ENCODE measurements at places on chromosomes 3 and 15.

GRCh38 chr3:128846486-128846891 lies 32.9 kb upstream of the ACAD9 start:
- no peak for DNase-seq

DNA sequence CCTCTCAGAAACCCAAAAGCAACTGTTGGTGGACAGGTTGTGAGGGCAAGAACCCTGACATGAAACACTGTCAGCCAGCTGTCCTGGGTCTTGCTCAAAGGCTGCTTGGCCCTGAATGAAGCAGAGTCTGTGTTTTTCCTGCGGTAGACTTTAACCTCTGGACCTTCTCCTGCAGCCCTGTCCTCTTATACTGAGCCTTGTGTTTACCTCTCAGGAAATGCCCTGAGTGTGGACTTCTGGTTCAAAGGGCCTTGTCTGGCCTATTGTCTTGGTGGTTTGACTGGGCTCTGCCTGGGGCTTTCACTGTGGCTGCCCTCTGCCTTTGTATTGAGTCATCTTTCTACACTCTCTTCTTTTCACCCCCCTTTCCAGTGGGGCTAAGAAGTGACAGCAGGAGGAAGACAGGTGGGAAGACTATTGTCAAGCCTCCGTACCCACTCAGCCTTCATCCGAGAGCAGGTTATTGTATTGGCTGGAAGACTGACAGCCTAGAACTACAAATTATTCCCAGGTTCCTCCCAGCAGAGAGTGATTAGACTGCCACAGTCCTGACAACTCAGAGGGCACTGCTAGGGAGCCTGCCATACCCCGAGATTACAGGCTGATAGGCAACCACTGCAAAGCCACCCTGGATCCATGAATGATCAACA lies 3.5 kb downstream of the SEC13 start:
- no peak for DNase-seq

- DNase-seq: no peak
Measured at GRCh38 chr3:125175295-125176078, 37.1 kb downstream of the SLC12A8 start.

DNA sequence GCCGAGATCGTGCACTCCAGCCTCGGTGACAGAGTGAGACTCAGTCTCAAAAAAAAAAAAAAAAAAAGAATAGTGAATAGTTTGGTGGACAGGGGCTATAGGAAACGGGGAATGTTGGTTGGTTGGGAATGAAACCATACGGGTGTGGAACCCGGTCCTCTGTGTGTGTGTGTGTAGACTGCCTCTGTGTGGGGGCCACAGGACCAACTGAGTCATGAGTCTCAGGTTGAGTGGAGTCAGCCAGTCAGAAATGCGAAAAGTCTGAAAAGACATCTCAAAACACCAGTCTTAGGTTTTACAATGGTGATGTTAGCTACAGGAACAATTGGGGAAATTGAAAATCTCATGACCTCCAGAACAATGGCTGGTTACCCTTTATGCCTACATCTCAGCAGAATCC lies 44.5 kb downstream of the ZDHHC19 start:
- DNase-seq: no peak
